ENCODE measurements at places on chromosomes 5 and 9. TPM values are rescaled to one million over a fixed set of nuclear protein-coding genes. Genes with fewer than 3 reads are reported as not detected.

GRCh38 chr9:3962496-3962895, 337.4 kb downstream of the GLIS3 start:
- H3K4me3 ChIP-seq, result no peak overlapping the region
- no peaks in the 10 kb centered on the region for H3K36me3 ChIP-seq
- no peaks in the 10 kb centered on the region for H3K4me1 ChIP-seq

- H3K27me3 ChIP-seq, result no peaks in the 10 kb centered on the region
- no peak overlapping the region for H3K27ac ChIP-seq
- no peaks in the 10 kb centered on the region for H3K4me1 ChIP-seq
- no peak overlapping the region for H3K4me3 ChIP-seq
- no peaks in the 10 kb centered on the region for H3K36me3 ChIP-seq
- no peak for DNase-seq
Observed at GRCh38 chr5:152412129-152412528, 7.0 kb upstream of the NMUR2 start.

DNA sequence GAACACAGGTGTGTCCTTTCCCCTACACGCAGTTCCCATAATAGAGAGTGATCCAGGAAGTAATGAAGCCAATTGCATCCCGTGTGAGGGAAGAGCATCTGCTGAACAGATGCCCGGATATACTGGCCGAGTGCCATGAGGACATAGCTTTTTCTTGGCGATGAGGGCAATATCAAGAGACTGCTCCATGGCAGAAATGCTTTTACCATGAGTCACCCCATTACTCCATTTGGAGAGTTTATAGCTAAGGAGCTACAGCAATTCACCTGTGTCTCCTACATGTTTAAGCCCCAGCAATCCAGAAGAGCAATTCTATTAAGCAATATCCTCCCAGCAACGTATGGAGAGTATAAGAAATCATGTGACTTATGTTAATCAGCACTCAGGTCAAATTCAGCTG, 222.0 kb upstream of the KLF4 start:
- no peak overlapping the region for H3K27ac ChIP-seq
- no peaks in the 10 kb centered on the region for H3K27me3 ChIP-seq
- H3K36me3 ChIP-seq, result no peaks in the 10 kb centered on the region
- no peaks in the 10 kb centered on the region for H3K4me1 ChIP-seq

GRCh38 chr5:178072749-178073148, 40.6 kb upstream of the N4BP3 start:
- H3K27me3 ChIP-seq, result peaks cover 17% of the 10 kb centered on the region
- no peak for DNase-seq
- no peaks in the 10 kb centered on the region for H3K4me1 ChIP-seq
- no peaks in the 10 kb centered on the region for H3K36me3 ChIP-seq
- no peak overlapping the region for H3K4me3 ChIP-seq

GRCh38 chr9:134192951-134193731, 28.8 kb upstream of the RNU6ATAC start:
- H3K27ac ChIP-seq, result no peak overlapping the region
- H3K4me3 ChIP-seq, result no peak overlapping the region
- peak; percentile 10 for DNase-seq
- peaks cover 30% of the 10 kb centered on the region for H3K4me1 ChIP-seq

DNA sequence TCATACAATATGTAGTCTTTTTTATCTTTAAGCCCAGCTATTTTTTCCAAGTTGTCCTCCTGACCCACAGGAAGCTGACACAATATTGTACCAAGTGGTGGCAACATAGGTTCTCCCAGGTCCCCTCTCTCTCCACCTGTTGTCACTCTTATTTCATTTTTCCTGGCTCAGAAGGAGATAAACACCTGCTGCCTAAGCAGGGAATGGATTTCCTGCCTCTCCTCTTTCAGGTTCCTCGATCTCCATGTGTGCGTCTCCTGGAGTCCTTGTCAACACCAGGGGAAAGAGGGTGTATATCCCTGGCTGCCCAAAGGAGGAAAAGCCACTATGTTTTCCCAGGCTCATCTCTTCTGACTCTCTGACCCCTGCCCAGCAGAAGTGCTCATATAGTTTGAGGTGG, 81.8 kb upstream of the KLF9 start:
- DNase-seq, result peak; percentile 38
- no peaks in the 10 kb centered on the region for H3K36me3 ChIP-seq
- H3K27ac ChIP-seq, result peak overlapping the region; percentile 48
- no peaks in the 10 kb centered on the region for H3K27me3 ChIP-seq

- H3K4me1 ChIP-seq, result no peaks in the 10 kb centered on the region
- DNase-seq, result no peak
- H3K27me3 ChIP-seq, result no peaks in the 10 kb centered on the region
Observed at GRCh38 chr5:5539590-5539989, 117.1 kb downstream of the ICE1 start.

DNA sequence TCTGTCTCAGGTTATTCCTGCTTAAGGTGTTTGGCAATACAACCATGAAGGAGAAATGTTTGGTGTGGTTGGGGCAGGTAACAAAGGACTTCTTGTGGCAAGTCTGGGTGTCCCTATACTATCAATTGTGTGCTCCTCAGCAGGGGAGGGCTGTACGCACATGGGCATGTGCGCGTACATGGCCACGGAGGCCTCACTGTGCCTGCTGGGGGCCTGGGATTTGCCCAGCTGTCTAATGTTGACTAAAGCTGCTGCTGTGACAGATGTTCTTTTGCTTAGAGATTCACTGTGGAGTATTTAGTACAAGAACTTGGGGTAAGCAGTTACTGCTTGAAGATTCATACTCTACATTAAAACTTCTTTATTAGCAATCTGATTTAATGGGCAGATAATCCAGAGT, 97.5 kb downstream of the HSPA4 start:
- no peak overlapping the region for H3K4me3 ChIP-seq
- H3K36me3 ChIP-seq, result no peaks in the 10 kb centered on the region
- no peak for DNase-seq

DNA sequence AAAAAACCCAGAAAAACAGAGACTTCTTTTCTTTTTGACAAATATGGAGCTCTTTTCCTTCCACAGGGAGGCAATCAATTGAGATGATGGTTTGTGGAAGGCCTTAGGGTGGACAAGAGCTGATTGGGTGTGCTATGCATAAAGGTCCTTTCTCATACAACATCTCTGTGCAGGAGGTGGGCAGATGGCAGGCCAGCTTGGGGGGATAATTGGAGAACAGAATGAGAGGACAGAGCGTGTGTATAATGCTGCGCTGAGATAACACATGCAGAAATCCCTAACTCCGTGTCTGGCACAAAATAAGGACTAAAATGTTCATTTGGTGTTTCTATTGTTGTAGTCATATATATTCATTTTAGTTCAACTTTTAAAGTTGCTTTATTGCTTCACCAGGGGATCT, 159.0 kb upstream of the MEF2C start:
- H3K27ac ChIP-seq, result no peak overlapping the region
- H3K4me1 ChIP-seq, result peaks cover 2% of the 10 kb centered on the region
- DNase-seq, result no peak
- no peaks in the 10 kb centered on the region for H3K27me3 ChIP-seq
- H3K4me3 ChIP-seq, result no peak overlapping the region
- no peaks in the 10 kb centered on the region for H3K36me3 ChIP-seq

- H3K27ac ChIP-seq, result no peak overlapping the region
- no peak overlapping the region for H3K4me3 ChIP-seq
- no peak for DNase-seq
- no peaks in the 10 kb centered on the region for H3K27me3 ChIP-seq
- no peaks in the 10 kb centered on the region for H3K36me3 ChIP-seq
- no peaks in the 10 kb centered on the region for H3K4me1 ChIP-seq
Observed at GRCh38 chr9:4748612-4749011, 7.6 kb upstream of the AK3 start.

GRCh38 chr9:107033966-107034365, 171.0 kb downstream of the ZNF462 start:
- no peaks in the 10 kb centered on the region for H3K27me3 ChIP-seq
- no peak overlapping the region for H3K27ac ChIP-seq
- no peaks in the 10 kb centered on the region for H3K4me1 ChIP-seq
- H3K36me3 ChIP-seq, result no peaks in the 10 kb centered on the region

- no peaks in the 10 kb centered on the region for H3K36me3 ChIP-seq
- H3K27me3 ChIP-seq, result no peaks in the 10 kb centered on the region
- DNase-seq, result no peak
- no peak overlapping the region for H3K4me3 ChIP-seq
Observed at GRCh38 chr5:175202463-175203068, 241.4 kb downstream of the DRD1 start.

- peaks cover 29% of the 10 kb centered on the region for H3K36me3 ChIP-seq
- no peak overlapping the region for H3K4me3 ChIP-seq
- no peaks in the 10 kb centered on the region for H3K27me3 ChIP-seq
- H3K27ac ChIP-seq, result no peak overlapping the region
Observed at GRCh38 chr5:134140530-134141201, 26.2 kb downstream of the TCF7 start.

- no peak within 1 kb of the TSS for H3K4me3 ChIP-seq
- peaks cover 10% of the 10 kb centered on the region for H3K4me1 ChIP-seq
- H3K36me3 ChIP-seq, result no peaks in the 10 kb centered on the region
- peak; percentile 21 for DNase-seq
- no peak within 1 kb of the TSS for H3K27ac ChIP-seq
- no peaks in the 10 kb centered on the region for H3K27me3 ChIP-seq
Observed at GRCh38 chr5:139383275-139383992, at the start of gene SLC23A1. Gene SLC23A1, minus strand, starts transcription at chr5:139383297. Its CDS starts 44 bp downstream, at chr5:139383253.

- H3K27ac ChIP-seq, result peak overlapping the region; percentile 98
- peaks cover 38% of the 10 kb centered on the region for H3K4me1 ChIP-seq
- H3K4me3 ChIP-seq, result peak overlapping the region; percentile 67
- no peaks in the 10 kb centered on the region for H3K27me3 ChIP-seq
- DNase-seq, result peak; percentile 91
Observed at GRCh38 chr9:121598167-121598964, 53.1 kb upstream of the DAB2IP start.

DNA sequence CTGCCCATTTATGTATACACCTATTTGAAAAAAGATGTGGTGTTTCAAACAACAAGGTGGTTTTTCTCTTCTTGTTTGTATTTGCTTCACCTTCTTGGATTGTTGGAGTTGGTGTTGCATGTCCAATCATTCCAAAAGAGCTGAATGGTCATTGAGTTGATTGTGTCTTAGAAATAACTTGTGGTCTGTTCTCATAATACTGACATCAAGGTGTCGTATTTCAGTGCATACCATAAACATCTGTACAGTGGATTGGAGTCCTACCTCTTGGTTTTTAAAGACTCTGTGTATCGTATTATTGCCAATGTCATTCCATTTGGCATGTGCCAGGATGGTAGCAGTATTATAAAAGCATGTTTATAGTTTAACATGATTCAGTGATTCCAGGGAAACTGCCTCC, 73.2 kb downstream of the TRIO start:
- no peak overlapping the region for H3K27ac ChIP-seq
- no peak for DNase-seq
- no peak overlapping the region for H3K4me3 ChIP-seq
- peaks cover 63% of the 10 kb centered on the region for H3K4me1 ChIP-seq
- no peaks in the 10 kb centered on the region for H3K27me3 ChIP-seq

DNA sequence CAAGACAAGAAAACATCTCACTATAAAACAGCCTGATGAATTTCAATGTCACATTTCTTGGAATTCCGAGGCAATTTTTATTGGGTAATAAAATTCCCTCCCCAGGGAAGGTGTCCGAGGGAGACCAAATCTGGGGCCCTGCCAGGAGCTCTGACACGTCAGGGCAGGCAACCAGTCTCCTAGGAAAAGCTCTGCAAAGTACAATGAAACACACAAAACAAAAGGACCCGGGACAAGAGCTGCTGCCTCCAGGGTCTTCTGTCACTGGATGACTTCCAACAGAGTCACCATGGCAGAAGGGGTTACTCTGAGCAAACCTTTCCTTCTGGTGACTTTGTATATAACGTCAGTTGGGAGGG, 50.8 kb downstream of the SAXO1 start:
- H3K27ac ChIP-seq, result no peak overlapping the region
- no peak overlapping the region for H3K4me3 ChIP-seq
- H3K27me3 ChIP-seq, result no peaks in the 10 kb centered on the region
- no peak for DNase-seq
- no peaks in the 10 kb centered on the region for H3K36me3 ChIP-seq
- no peaks in the 10 kb centered on the region for H3K4me1 ChIP-seq

DNA sequence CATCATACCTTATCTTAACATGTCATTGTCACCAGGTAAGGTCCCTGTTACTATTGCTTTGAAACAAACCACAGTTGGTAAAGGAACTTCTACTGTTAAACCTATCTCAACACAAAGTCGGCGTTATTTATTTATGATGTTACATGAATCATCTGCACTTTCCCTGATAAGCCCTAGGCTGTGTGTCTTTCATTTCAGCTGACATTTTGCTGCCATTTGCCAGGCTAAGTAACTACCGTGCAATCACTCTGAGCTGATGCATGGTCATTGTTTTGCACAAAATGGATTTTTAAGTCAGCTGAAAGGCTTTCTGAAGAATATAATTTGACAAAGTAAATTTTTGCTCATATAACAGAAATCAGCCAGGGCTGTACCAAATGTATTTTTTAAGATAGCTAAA, 546.5 kb downstream of the ZNF608 start:
- no peaks in the 10 kb centered on the region for H3K4me1 ChIP-seq
- H3K4me3 ChIP-seq, result no peak overlapping the region
- no peaks in the 10 kb centered on the region for H3K27me3 ChIP-seq
- DNase-seq, result no peak

- DNase-seq, result no peak
- no peaks in the 10 kb centered on the region for H3K27me3 ChIP-seq
- no peak overlapping the region for H3K27ac ChIP-seq
- H3K4me1 ChIP-seq, result no peaks in the 10 kb centered on the region
- no peaks in the 10 kb centered on the region for H3K36me3 ChIP-seq
- no peak overlapping the region for H3K4me3 ChIP-seq
Observed at GRCh38 chr5:16437977-16438376, 27.6 kb downstream of the ZNF622 start.

Gene CER1
- not detected for total RNA-seq

Gene PFN3
- not detected for total RNA-seq

Gene NR2F1-AS1
- 0.13 TPM for total RNA-seq

Gene DOCK8
- 2.0 TPM for total RNA-seq

Gene ALDH1A1
- total RNA-seq, result 23.3 TPM

Gene IGFBPL1
- not detected for total RNA-seq

Gene PCDHGA5
- 1.1 TPM for total RNA-seq

Gene HSPA5
- total RNA-seq, result 43.2 TPM

Gene FOXD4L6
- not detected for total RNA-seq

Gene PTGES2
- 266 TPM for total RNA-seq

Gene CRB2
- total RNA-seq, result not detected

Gene LNPEP
- 48.7 TPM for total RNA-seq

Gene TGFBI
- total RNA-seq, result 38.7 TPM

Gene PDE6A
- total RNA-seq, result not detected

Gene KIF3A
- total RNA-seq, result 2.5 TPM

Gene ERCC6L2
- 39.2 TPM for total RNA-seq
